ENCODE measurements at places on chromosomes 16 and 17. TPM values are rescaled to one million over a fixed set of nuclear protein-coding genes. Genes with fewer than 3 reads are reported as not detected.

Gene ABCC11
- total RNA-seq: not detected

Gene KRTAP1-5
- not detected for total RNA-seq

Gene COX4I1
- total RNA-seq: 720 TPM

Gene ABCA9
- total RNA-seq: 0.08 TPM

Gene BCL6B
- total RNA-seq: 0.08 TPM

Gene KRT24
- not detected for total RNA-seq

Gene NPIPB5
- total RNA-seq: 48.6 TPM

Gene ODF4
- total RNA-seq: not detected

Gene HOXB9
- 77.0 TPM for total RNA-seq
